Upper lobe of right lung (tissue), 1 donor: ENCODE measurements at places on chromosomes 1 and 21.

- no peak for DNase-seq
These were observed 11.4 kb downstream of the RGS5 start for GRCh38 chr1:163191301-163191700.

DNA sequence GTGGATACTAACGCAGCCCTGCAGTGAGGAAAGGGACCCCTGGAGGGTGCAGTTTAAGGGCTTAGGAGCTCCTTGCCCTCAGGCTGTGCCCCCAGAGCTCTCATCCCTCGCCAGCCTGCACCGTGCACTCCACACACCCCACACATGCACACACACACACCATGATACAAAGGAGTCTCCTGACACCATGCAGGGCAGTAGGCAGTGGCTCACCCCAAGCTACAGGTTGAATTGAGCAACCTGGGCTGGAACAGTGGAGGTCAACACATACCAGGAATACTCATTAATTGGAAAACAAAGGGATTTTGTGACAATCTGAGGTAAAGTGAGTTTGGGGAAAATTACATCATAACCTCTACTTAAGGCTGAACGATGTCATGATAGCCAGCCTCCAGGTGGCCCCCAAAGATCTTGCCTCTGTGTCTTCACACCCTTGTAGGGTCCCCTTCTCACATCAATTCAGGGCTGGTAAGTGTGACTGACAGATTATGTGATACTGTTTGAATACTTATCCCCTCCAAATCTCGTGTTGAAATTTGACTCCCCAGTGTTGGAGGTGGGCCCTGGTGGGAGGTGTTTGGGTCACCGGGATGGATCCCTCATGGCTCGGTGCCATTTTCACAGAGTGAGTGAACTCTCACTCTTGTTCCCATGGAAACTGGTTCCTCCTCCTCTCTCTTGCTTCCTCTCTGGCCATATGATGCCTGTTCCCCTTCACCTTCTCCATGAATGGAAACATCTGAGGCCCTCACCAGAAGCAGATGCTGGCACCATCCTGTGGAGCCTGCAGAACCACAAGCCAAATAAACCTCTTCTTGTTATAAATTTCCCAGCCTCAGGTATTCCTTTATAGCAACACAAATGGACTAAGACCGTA is 111.0 kb upstream of the RAB4A start:
- no peak for DNase-seq

GRCh38 chr1:99811075-99811474 is 39.1 kb upstream of the AGL start:
- DNase-seq: no peak

GRCh38 chr1:171983584-171983983 is 142.3 kb downstream of the DNM3 start:
- no peak for DNase-seq
